Vein endothelial cell (primary cell): ENCODE measurements at places on chromosomes 1 and 21. TPM values are rescaled to one million over a fixed set of nuclear protein-coding genes. Genes with fewer than 3 reads are reported as not detected.

Gene GUCA2A
- total RNA-seq = not detected in 2 replicates

Gene THEMIS2
- 9.8 and 12.2 TPM in 2 replicates for total RNA-seq

Gene CD244
- not detected in 2 replicates for total RNA-seq

Gene S100A7A
- total RNA-seq = not detected in 2 replicates

Gene MYBPH
- total RNA-seq = not detected in 2 replicates

Gene LCK
- total RNA-seq = not detected in 2 replicates
